ENCODE measurements at places on chromosomes 2 and 18.

GRCh38 chr2:175743011-175743410 is 259.1 kb downstream of the LNPK start:
- DNase-seq: no peak

- no peak for DNase-seq
These were observed 108.8 kb downstream of the ZFP36L2 start for GRCh38 chr2:43117521-43118143.

GRCh38 chr2:102238039-102238756 is 51.4 kb downstream of the IL1RL2 start:
- DNase-seq: no peak

- DNase-seq: no peak
These were observed 145.2 kb downstream of the DTNB start for GRCh38 chr2:25528173-25528572.

DNA sequence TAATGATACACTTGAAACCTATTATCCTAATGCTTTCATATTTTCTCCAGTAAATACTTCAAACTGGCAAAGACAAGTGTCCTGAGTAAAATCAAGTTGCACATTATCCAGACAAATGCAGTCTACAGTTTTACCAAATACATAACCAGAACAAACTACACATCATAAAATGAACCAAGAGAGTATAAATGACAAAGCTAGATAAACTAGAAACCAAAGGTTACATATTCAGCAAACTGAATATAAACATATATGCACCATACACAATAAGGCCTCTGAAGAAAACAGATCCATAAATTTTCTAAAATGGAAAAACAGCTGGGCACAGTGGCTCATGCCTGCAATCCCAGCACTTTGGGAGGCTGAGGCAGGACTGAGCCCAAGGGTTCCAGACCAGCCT is 47.0 kb downstream of the HYCC2 start:
- no peak for DNase-seq
